Lower leg skin (tissue), 4 donors: ENCODE measurements at places on chromosomes 16 and 17.

DNA sequence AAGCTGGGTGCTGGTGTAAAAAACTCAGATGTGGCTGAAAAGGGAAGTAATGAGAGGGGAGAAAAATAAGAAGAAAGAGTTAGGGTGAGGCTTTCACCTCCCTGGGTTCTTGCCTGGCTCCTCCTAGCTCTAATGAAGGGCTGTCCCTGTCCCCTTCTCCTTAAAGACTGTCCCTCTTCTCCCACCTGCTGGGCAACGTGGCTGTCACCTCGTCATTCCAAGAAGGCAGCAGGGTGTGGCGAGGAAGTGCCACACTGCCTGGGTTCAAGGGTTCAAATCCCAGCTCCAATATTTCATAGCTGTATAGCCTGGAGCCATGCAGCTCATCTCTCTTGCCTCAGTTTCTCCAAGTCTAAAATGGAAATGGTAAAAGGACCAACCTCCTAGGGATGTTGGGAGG lies 122.5 kb upstream of the CACNG5 start:
- DNase-seq, result no peak

- DNase-seq, result peak; percentile 79
Observed at GRCh38 chr17:290121-290521, 62.5 kb downstream of the RPH3AL start.

GRCh38 chr17:8709006-8709405 lies 35.6 kb downstream of the CCDC42 start:
- peak; percentile 21 for DNase-seq

DNA sequence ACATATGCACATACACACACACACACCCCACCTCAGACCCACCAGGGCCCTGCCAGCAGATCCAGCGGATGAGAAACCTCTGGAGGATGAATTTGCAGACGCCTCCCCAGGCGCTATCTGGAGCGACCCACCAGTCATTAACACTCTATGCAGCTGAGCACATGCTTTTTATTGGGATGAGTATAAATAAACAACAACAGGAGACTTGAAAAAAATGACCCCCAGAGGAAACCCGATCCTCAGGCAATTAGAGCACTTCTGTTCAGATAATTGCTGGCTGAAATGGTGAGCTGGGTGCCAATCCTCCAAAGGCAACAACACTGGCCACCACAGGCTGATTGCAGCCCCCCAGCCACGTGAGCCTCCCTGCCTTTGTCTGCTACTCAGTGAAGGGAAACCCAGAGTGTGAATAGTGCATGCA lies 32.9 kb downstream of the DYNLRB2 start:
- no peak for DNase-seq

- no peak for DNase-seq
Observed at GRCh38 chr16:87543436-87544191, 50.8 kb upstream of the ZCCHC14 start.

DNA sequence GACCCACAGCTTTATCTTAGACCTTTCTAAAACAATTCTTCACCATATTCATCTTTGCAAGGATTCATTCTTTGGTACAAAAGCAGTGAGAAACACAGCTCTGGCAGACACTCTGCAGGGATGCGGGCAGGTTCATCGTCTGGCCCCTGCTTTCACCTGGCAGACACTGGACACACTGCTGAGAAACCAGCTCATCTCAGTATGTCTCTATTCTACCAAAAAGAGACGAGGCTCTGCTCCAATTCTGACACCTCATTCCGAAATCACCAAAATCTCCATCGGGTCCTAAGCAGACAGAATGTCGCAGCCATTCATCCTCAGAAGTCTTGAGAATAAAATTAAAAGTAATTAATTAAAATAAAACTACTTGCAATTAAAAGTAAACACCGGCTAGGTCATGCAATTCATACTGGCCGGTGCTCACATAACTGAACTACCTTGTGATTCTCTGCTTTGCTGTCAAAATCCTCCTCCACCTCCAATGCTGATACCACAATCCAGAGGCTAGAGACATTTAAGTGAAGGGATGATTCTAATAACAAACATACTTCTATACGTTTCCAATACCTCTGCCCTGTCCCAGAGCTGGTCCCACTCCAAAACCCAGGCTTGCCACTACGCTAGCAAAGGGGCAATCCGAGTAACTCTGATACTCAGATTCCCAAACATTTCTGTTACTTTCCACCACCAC lies 1.3 kb downstream of the RNF157 start:
- no peak for DNase-seq

DNA sequence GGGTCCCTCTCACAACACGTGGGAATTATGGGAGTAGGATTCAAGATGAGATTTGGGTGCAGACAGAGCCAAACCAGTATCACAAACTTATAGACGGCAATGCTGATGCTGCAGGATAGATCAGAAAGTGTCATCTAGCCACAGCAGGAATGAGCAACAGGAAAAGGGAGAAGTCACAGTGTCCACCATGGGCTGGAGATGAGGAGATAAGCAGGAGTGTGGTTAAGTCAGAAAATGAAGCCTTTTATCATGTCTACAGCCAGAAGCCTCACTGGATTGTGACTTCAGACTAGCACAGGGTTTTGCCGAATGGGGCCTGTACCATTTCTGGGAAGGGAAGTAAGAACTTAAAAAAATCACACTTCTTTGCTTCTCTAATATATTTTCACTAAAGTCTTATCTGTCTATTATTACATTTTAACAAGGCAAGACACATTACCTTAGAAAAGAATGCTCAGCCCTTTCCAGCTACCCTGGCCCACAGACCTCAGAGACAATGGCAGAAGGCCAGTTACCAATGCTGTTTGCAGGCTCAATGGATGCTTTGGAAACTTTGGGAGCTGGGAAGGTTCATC lies 490.2 kb upstream of the SALL1 start:
- no peak for DNase-seq

- DNase-seq, result no peak
Observed at GRCh38 chr17:15175356-15175755, 89.8 kb downstream of the PMP22 start.

DNA sequence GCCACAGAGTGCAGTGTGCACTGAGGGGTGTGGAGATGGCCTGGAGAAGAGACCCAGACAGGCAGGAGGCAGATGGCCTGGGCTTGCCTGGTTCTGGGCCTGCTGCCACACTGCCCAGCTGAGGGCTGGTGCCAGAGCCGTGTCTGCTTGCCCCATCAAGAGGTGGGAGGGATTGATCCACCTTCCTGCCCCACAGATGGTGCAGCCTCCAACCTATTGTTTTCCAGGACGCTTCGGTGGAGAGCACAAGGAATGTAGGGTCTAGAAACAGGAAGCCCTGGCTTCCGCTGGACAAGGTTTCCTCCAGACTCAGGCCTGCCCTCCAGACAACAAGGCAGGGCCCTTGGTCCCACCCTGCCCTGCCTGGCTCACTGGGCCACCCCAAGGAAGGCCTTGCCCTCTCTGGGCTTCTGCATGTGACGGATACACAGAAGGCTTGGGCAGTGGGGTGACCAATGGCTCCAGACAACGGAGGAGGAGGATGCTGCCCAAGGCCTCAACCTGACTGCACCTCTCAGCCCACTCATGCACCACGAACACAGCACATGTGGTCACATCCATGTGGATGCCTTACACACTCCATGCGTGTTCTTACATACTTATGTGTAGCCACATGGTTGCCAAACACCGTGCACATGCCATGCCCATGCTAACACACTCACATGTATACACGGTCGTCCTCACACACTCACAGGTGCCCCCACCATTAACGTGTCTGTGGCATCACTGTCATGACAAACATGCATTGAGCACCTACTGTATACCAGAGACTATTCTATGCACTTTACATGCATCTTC lies 6.5 kb upstream of the CDH5 start:
- DNase-seq, result no peak

DNA sequence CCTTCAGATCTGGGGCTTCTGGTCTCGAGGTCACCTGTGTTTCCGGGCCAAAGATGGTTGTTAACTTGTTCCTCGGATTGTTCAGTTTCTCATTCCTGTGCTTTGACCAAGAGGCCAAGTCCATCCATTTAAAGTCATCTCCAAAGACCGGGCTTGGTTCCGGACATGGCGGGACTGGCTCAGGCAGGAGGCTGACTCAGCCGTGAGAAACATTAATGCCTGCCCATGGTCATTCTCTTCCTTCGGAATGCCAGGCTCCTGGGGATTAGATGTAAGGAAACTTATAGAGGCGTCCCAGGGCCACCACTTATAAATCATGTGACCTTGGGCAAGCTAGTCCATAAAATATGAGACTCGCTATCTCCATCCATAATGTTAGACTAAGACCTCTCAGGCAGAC lies 13.6 kb upstream of the NKD1 start:
- peak; percentile 39 for DNase-seq

GRCh38 chr16:7405166-7405565 lies 72.5 kb downstream of the RBFOX1 start:
- DNase-seq, result peak; percentile 24

- no peak for DNase-seq
Observed at GRCh38 chr16:2057438-2057837, 9.7 kb downstream of the TSC2 start.

- no peak for DNase-seq
Observed at GRCh38 chr16:10097271-10097670, 85.0 kb downstream of the GRIN2A start.

- peak; percentile 55 for DNase-seq
Observed at GRCh38 chr17:49216953-49217650, 6.6 kb downstream of the ABI3 start.

- peak; percentile 90 for DNase-seq
Observed at GRCh38 chr16:426115-426905, 861 bp downstream of the RAB11FIP3 start.

DNA sequence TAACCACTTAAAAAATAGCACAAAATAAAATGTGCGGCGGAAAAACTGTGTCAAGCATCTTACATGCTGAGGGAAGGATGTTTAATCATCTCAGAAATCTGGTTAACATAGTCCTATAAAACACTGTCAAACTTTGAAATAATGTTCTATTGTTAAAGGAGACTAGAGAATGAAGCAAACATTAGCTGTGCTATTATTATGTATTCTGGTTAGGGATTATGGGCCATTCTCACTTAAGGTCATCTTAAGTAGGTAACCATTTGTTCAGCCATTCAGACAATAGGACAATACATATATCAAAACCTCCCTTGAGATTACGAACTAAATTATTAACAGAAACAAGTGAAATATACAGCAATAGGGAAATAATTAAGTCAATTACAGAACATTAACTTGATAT lies 24.7 kb downstream of the GRB2 start:
- no peak for DNase-seq

DNA sequence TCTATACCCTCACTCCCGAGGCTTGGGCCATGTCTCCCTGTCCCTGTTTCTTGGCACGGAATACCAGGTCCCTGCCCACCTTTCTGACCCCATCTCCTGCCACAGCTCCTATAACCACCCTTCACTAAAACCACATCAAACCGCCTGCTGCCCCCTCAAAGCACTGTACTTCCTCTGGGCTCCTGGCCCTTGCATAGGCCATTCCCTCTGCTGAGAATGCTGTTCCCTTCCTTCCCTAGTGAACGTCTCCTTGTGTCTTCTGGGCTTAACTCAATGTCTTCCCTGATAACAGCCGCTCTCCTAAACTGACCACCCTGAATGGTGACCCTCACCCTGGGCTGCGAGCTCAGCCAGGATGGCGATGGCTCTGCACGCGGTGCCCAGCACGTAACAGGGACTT lies 10.7 kb downstream of the AANAT start:
- no peak for DNase-seq

DNA sequence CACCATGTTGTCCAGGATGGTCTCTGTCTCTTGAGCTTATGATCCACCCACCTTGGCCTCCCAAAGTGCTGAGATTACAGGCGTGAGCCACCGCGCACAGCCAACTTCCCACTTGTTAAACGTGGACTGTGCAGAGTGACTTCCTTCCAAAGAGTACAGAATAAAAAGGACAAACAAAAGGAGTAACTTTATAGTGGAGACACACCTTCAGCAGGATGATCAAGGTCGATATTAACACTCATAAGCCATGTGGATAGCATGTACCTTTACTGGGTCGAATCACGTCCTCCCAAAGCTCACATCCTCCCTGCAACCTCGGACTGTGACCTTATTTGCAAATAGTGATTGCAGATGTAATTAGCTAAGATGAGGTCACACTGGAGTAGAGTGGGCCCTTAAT lies 10.1 kb upstream of the ZFP1 start:
- DNase-seq, result no peak

DNA sequence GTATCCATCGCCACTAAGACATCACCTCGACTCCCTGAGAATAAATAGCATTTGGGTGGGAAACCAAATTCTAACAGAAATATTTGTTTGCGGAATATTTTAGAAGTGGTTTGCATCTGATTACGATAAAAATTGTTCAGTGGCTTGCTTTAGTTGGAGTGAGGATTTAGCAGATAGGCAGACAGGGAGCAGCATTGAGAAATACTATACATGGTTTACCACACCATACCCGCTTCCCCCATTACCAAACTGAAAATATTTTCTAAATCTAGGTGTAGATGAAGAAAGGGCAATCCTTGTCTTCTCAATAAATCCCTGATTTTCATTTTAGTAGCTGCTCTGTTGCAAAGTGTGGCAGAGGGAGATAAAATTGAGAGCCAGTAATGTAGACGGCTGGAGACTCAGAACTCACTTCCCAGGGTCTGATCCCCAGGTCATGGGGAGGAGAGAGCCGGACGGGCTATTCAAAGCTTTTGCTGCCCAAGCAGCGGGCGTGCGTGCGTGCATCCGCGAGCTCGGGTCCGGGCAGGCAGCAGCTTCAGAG lies 808 bp upstream of the BAHCC1 start:
- DNase-seq, result no peak

- no peak for DNase-seq
Observed at GRCh38 chr16:84704253-84704652, 4.5 kb downstream of the USP10 start.

DNA sequence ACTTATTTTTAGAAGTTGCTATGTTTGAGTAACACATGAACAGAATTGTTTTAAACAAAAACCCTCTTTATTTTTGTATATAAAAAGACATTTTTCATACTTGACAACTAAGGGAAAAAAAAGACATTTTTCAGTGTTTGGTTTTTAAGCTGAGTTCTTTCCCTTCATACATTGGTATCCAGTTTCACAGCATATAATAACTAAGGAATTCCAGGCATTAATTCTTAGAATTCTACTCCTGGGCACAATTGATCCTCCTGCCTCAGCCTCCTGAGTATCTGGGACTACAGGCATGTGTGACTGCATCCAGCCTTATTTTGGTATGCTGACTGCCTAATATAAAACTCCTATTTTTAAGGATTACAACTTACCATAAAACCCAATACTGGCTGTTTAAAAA lies 8.4 kb downstream of the FBXO47 start:
- no peak for DNase-seq
